ENCODE measurements at places on chromosomes 5 and 9.

- DNase-seq, result no peak
Measured at GRCh38 chr9:109074236-109074889, 45.4 kb downstream of the TMEM245 start.

DNA sequence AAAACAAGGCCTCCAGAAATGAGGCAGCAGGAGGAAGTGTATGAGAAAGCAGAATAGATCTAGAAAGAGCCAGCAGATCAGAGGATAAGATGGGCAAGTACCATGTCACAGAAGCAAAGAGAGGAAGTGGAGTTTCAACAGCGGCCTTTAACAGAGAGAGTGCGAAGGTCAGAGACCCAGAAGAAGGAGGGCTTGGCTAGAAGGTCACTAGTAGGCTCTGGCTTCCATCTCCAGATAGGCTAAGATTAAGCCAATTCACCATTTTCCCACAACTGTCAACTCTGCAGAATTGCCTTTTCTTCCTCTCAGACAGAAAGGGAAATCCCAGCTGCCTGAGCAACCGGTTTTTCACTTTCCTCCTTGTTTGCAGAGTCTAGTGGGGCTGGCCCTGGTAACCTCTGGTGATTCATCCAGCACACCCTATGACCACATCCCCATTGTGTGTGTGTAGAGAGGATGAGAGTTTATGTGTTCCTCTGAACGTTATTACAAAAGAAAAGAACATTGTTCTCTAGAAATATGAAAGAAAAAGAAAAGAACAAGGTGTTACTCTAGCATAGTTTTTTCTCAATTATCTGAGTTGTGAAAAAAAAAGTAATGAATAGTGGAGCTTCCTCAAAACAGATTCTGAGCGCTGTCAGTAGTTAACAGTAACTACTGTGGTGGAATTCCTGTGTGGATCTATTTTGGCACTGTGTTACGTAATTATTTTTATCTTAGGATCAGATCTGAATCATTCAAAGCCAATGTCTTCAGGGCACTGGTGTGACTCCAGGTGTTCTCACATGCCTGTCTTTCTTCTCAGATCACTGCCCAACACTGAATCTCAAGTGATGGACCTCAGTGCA is 220.4 kb downstream of the ARRDC3 start:
- peak; percentile 78 for DNase-seq

DNA sequence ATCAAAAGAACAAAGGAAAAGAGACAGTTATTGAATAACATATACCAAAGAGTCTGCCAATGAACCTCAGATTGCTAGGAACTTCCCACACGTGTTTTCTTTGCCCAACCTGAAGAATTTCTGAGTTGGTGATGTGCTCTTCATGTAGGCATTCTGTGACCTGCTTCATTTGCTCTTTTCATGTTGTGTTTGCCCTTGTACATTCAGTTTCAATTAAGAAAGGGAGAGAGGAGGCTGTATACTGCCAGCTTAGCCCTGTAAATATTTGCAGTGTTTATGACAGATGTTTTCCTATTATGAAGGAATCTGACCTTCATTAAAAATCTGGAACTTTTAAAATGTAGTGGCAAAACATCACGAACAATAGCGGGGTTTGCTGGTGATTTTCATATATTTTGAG is 168.5 kb downstream of the GAS1 start:
- DNase-seq, result no peak

DNA sequence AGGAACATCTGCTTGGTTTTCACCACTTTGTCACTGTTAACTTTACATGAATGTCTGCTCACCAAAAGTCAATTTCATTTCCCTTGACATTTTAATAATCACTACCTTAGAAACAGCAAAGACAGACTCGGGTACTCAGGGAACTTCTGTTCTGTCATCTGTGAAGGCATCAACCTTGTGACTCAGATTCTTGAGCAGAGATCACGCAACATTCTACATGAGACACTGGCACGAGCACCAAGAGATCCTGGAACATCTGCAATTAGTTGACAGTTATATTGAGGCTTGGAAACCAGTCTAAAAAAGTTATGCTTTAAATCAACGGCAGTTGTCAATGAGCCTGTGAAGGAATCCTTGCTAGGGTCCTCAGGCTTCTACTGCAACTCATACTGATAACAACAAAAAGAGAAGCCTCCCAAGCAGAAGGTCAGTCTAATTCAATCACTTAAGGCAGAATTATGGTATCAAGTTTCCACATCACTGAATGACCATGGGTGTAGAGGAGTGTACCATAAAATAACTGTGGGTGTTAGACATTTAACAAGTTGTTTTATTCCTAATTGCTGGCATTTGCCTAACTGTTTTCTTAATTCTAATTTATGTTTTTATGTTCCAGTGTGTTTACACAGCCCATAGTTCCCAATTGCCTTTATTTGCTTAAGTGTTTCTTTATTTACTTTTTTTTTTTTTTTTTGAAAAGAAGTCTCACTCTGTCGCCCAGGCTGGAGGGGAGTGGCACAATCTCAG is 3.3 kb upstream of the PBX3 start:
- DNase-seq, result peak; percentile 52

GRCh38 chr5:76941000-76941399 is 11.8 kb upstream of the CRHBP start:
- DNase-seq, result no peak

- no peak for DNase-seq
Measured at GRCh38 chr5:93794954-93795353, 53.6 kb upstream of the POU5F2 start.

DNA sequence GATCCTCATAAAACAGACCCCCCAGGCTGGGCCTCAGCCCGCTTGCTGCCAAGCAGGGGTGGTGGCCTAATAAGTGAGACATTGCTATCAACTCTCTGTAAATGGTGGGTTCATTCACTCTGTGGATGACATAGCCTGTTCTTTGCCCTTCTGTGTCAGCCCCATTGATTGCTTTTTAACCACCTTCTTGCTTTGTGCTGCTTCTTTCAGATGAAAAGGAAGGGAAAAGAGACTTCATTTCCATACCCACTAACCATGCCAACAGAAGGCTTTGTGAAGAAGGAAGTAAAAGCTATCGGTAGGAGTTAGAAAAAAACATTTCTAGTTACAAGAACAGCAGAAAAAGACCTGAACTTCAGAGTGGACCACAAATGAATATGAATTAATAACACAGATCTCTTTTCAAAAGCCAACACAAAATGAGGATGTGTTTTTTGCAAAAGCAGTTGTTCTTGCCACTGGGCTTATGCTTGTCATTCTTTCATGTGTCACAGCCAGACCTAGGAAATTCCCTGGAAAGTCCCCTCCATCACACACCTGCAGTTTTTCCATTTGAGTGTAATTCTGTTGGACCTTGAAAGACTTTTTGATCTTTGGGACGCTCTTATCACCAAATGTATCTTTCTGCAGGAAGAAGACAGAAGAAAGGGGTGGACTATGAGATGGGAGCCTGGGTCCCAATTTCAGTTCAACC is 507.7 kb downstream of the CCDC171 start:
- DNase-seq, result no peak

DNA sequence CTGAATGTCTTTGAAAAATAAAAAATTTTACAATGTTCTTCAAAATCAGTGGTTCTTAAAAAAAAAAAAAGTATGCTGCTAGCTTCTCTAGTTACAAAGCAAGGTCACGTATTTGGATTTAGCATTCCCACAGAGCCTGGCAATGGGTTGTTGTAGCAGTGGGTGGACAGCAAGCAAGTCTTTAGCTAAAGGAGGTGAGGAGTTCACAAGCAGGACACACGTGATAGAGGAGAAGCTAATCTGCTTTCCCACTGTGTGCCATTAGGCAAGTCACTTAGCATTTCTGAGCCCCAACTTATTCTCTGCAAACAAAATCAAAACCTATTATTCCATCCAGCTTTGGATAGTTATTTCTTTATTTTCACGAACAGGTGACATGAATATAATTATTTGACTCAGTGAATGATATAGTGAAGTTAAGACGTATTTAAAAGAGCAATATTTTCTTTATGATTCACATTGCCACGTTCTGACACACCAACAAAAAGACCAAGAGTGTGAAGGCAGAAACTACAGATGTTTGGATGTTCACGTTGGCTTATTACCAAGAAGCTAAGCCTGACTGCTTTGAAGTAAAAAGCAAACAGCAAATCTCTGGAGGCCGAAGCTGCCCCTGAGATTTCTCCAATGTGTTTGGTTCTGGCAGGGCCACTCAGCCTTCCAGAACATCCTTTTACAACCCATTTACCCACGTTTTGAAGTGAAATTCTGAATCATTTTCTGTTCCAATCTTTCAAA is 612.1 kb upstream of the CDH6 start:
- DNase-seq, result no peak

- no peak for DNase-seq
Measured at GRCh38 chr5:1661831-1662558, 137.6 kb downstream of the MRPL36 start.

GRCh38 chr9:5712651-5713390 is 83.9 kb downstream of the RIC1 start:
- DNase-seq, result peak; percentile 22

DNA sequence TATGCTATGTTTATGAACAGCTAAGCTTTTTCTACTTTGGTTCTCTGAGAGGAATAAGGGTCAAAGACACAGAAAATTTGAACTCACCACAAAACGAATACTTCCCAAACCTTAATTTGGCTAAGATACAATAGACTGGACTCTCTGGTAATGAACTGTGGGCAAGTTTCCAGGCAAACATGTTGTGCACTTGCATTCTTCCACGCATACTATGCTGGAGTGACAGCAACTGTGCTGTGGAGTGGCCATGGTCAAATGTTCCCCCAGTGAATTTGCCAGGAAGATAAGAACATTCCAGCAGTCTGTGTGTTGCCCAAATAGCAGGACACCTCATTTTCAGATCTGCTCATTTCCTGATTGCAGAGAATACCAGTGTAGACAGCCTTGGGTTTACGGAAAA is 275.3 kb upstream of the IL12B start:
- DNase-seq, result no peak

DNA sequence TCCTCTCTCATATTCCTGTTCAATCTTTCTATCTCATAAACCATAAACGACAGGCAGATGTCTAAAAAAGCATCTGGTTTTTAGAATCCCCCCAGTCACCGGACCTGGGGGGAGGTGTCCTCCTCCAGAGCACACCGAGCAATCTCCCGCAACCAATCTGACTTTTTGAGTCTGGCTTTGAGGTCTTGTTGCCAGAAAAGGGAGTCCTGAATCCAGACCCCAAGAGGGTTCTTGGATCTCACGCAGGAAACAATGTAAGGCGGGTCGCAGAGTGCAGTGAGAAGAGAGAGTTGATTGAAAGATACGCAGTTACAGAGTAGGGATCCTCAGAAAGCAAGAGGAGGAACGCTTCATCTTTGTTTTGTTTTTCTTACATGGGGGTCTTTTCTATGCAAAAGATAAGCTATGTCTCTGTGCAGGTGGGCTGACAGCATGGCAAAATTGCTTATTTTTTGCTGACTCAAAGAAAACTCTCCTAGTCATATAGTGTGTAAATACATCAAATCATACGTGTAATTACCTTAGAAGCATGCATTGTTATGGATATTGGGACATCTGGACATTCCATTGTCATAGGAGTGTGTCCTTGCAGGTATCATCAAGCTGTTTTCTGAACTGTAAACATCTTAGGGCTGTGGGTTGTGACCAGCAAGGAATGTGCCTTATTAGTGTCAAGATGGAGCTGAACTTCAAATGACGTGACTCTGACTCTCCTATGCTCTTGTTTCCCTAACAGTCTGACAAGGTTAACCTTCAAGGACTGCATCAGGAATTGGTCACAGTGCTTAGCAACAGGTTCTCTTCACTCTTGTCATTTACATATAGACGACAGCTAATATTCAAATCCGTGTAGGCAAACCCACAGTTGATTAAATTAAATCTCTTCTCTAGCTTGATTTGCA is 159.3 kb upstream of the DAPK1 start:
- DNase-seq, result no peak

GRCh38 chr9:34289159-34289558 is 39.9 kb downstream of the KIF24 start:
- DNase-seq, result no peak

DNA sequence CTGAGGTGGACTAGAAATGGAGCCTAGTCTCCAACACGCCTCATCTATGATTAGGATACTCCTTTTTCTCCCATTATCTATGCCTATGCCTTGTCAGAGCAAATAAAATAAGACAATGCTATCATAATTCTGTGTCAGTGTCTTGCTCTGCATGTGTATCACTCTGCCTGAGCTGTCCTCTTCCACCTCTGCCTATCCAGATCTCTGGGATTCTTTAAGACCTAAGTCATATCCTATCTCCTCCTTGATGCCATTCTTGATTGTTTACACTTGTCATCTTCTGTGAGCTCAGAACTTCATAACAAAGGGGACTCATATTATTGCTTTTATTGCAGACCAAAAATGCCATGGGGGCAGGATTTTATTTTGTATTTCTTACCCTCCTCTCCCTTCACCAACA is 351.2 kb upstream of the C9orf72 start:
- DNase-seq, result peak; percentile 5

- peak; percentile 70 for DNase-seq
Measured at GRCh38 chr5:17182981-17183380, 34.5 kb upstream of the BASP1 start.

- peak; percentile 88 for DNase-seq
Measured at GRCh38 chr9:34463098-34463900, 4.7 kb downstream of the DNAI1 start.

DNA sequence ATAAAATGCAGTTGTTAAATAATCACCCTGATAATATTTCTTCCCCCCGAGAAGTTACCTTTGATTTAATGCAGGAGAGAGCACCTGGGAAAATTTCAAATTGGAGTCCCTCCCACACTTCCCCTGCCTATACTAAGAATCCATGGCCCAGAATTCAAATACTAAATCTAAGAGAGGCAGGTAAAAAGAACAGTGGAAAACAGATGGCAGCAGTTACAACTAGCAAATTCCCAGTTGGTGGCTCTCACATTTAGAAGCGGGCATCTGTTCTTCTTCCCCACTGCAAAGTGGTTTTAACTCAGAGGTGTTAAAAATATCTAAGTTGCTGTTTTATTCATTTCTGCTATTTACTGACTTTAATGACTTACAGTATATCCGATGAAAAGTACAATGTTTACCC is 210.4 kb upstream of the ELAVL2 start:
- no peak for DNase-seq

- DNase-seq, result no peak
Measured at GRCh38 chr5:144015961-144016360, 154.5 kb downstream of the YIPF5 start.

DNA sequence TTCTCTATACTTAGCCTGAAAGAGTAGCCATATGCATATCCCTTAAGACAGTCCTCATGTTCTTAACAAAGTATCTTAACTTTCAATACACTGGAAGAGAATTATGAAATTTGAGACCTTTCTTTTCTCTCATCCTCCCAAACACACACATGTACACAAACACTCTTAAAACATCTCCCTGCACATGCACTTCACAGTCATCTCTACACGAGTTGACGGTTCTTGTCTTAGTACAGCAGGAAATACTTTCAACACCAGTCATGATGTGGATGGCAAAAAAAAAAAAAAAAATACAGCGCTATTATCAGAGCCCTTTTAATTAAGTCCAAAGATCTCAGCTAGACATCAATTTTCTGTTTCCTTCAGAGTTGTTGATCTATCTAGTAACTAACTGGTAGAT is 43.6 kb upstream of the PCSK1 start:
- peak; percentile 64 for DNase-seq
